ENCODE measurements at places on chromosomes 4 and X. TPM values are rescaled to one million over a fixed set of nuclear protein-coding genes. Genes with fewer than 3 reads are reported as not detected.

The FAT4 gene
- 1.1 TPM for total RNA-seq

The DDX53 gene
- total RNA-seq: not detected

The FAM184B gene
- 0.02 TPM for total RNA-seq

The RTL5 gene
- total RNA-seq: 2.6 TPM

The MSN gene
- 274 TPM for total RNA-seq

The RAB33B gene
- total RNA-seq: 2.2 TPM

The KIT gene
- not detected for total RNA-seq

The HADH gene
- total RNA-seq: 24.4 TPM

The SERPINA7 gene
- total RNA-seq: not detected

The DNAAF6 gene
- total RNA-seq: not detected

The NPFFR2 gene
- total RNA-seq: not detected

The FGF16 gene
- total RNA-seq: not detected

The IL15 gene
- total RNA-seq: 11.2 TPM

The DCAF4L1 gene
- 0.11 TPM for total RNA-seq

The MAGEE2 gene
- not detected for total RNA-seq

The MAGEB1 gene
- not detected for total RNA-seq

The HPGD gene
- total RNA-seq: 51.8 TPM

Measured in A549 treated with CpdA at 1 μM for 4 hours (cell line).